ENCODE measurements at places on chromosomes 5 and 9. TPM values are rescaled to one million over a fixed set of nuclear protein-coding genes. Genes with fewer than 3 reads are reported as not detected.

Gene NUTM2F
- total RNA-seq: not detected

Gene PCDHB10
- not detected for total RNA-seq

Gene DPYSL3
- 53.6 TPM for total RNA-seq

Gene DMRTA1
- 0.58 TPM for total RNA-seq

Gene OBP2B
- not detected for total RNA-seq

Gene ZBTB34
- total RNA-seq: 3.9 TPM

Gene GDNF
- 1.1 TPM for total RNA-seq

Gene RFESD
- 2.4 TPM for total RNA-seq

Gene PTGDS
- total RNA-seq: not detected

Gene ZDHHC11
- total RNA-seq: 0.67 TPM

Gene PCDHGB6
- 0.14 TPM for total RNA-seq

Gene EMB
- total RNA-seq: 66.2 TPM

Gene CAMK2A
- total RNA-seq: 0.04 TPM

Gene GFI1B
- not detected for total RNA-seq

Gene GPR151
- not detected for total RNA-seq

Gene PELO
- total RNA-seq: 16.2 TPM

Measured in foreskin keratinocyte (primary cell).